ENCODE measurements at places on chromosomes 1 and 21. TPM values are rescaled to one million over a fixed set of nuclear protein-coding genes. Genes with fewer than 3 reads are reported as not detected.

The TMEM125 gene
- 15.6 TPM for total RNA-seq

The CHD5 gene
- 0.40 TPM for total RNA-seq

The PLPPR4 gene
- not detected for total RNA-seq

The KCNK2 gene
- total RNA-seq = 0.15 TPM

The CYP4A22 gene
- not detected for total RNA-seq

The TFF1 gene
- 2.2 TPM for total RNA-seq

The LRRC53 gene
- total RNA-seq = not detected

The CYP4B1 gene
- not detected for total RNA-seq

The S100A7A gene
- not detected for total RNA-seq

The SLC1A7 gene
- 1.7 TPM for total RNA-seq

The TRPM2 gene
- 12.5 TPM for total RNA-seq

The FAM229A gene
- 8.4 TPM for total RNA-seq

The CELA3B gene
- not detected for total RNA-seq

The UBE2J2 gene
- 40.4 TPM for total RNA-seq

The FAM163A gene
- total RNA-seq = not detected

The PPFIA4 gene
- 4.3 TPM for total RNA-seq

The GLIS1 gene
- 1.8 TPM for total RNA-seq

The KCNH1 gene
- total RNA-seq = 3.2 TPM

The SLC25A24 gene
- 42.7 TPM for total RNA-seq
